ENCODE measurements at places on chromosomes 13 and 19.

DNA sequence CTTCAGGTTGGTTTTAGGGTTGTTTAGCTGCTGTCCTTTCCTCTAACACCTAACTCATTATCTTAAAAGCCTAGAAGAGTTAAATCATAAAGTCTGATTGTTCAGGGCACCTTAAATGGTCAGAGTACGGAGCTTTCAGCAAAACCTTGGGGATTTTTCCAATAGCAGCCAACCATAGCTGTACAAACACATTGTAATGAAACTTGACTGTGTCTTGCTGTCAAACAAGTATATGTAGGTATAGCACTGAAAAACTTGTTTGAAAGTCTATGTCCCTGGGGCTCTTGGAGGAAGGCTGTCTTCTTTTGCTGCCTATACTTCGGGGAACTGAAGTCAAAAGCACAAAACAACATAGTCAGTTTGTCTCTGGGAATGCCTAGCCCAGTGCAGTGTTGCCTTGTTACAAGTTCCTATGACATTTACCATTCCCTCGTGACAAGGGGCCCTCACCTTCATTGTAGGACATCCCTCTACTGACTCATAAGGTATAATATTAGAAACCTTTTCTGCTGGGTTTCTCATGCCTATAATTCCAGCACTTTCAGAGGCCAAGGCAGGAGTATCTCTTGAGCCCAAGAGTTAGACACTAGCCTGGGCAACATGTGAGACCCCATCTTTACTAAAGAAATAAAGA lies 474.5 kb upstream of the NBEA start:
- no peak for DNase-seq

- peak; percentile 36 for DNase-seq
Measured at GRCh38 chr19:56141417-56141993, 418 bp downstream of the ZNF444 start.

- no peak for DNase-seq
Measured at GRCh38 chr13:57858376-57858775, 226.8 kb downstream of the PCDH17 start.

DNA sequence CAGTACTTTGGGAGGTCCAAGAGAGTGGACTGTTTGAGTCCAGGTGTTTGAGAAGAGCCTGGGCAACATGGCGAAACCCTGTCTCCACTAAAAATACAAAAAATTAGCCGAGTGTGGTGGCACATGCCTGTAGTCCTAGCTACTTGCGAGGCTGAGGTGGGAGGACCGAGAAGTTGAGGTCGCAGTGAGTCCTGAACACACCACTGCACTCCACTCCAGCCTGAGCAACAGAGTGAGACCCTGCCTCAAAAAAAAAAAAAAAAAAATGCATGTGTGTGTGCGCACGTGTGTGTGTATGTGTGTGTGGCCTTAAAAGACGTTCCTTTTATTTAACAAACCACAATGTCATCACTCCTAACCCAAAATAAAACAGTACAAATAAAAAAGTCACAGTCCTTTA lies 62.6 kb downstream of the MAP4K1 start:
- no peak for DNase-seq

DNA sequence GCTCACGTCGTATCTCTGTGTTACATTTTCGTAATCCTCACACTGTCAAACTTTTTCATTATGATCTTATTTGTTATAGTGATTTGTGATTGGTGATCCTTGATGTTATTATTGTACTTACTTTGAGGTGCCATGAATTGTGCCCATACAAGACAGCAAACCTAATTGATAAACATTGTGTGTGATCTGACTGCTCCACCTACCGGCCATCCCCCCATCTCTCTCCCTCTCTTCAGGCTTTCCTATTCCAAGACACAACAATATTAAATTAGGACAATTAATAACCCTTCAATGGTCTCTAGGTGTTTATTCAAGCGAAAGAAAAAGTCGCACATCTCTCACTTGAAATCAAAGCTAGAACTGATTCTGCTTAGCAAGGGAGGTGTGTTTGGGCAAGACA lies 349.3 kb downstream of the RBM26 start:
- DNase-seq: no peak

GRCh38 chr19:47371261-47371660 lies 22.1 kb downstream of the DHX34 start:
- DNase-seq: no peak

DNA sequence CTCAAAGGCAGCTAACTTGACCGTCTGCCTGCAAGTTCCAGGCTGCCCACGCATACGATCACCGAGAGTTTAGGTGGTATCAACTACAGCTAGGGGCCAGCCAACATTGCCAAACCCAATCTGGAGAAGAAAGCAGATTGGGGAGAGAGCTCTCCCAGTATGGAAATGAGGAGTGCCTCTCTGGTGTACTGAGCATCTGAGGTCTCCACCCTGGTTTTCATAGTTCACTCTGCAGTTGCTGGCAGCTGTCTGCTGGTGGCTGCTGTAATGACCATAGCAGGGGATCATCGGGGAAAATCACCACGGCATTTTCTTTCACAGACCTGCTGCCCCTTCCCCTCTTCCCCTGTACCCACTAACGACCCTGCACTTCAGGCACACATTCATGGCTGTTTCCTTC lies 201.7 kb downstream of the NUFIP1 start:
- no peak for DNase-seq

- no peak for DNase-seq
Measured at GRCh38 chr19:47886010-47886559, at the start of gene SULT2A1. SULT2A1 (minus strand) TSS chr19:47886315; CDS start chr19:47886257, 58 bp downstream.

- no peak for DNase-seq
Measured at GRCh38 chr13:98974053-98974452, 3.8 kb downstream of the DOCK9 start.

DNA sequence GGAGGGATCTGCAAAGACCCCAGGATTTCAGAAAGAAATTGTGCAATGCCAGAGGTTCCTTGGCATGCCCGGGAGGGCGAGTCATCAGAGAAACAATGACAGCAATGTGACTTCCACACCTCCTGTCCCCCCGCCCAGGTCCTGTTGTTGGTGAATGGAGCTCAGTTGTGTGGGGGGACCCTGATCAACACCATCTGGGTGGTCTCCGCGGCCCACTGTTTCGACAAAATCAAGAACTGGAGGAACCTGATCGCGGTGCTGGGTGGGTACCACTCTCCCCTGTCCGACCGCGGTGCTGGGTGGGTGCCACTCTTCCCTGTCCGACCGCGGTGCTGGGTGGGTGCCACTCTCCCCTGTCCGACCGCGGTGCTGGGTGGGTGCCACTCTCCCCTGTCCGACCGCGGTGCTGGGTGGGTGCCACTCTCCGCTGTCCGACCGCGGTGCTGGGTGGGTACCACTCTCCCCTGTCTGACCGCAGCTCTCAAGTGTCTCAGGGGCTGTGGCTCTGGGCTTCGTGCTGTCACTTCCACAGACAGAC lies 5.2 kb upstream of the F10 start:
- DNase-seq: no peak

- DNase-seq: no peak
Measured at GRCh38 chr13:101661839-101662238, 209.4 kb downstream of the ITGBL1 start.

GRCh38 chr19:42553292-42554045 lies 25.2 kb upstream of the CEACAM1 start:
- no peak for DNase-seq
